ENCODE measurements at places on chromosomes 1 and 21.

- no peak for DNase-seq
Observed at GRCh38 chr1:246726255-246726679, 2.1 kb downstream of the SCCPDH start.

DNA sequence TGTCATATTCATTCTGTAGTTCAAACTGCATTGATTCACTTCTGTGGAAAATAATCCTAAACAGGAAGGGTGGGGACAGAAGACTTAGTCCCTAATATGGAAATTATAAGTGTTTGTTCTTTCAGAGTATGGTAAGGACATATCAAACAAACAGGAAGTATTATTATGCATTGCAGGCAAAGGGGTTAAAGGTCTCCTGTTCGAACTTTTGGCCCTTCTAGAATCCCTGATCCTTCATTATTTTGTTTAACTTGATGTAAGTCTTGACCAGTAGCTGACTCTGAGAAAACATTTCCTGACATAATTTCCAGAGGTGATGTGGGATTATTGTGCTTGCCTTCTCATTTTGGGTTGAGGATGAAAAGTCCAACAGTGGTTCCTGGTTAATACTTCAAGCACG lies 215.4 kb upstream of the ADGRL2 start:
- DNase-seq: no peak

- no peak for DNase-seq
Observed at GRCh38 chr1:40676501-40676900, 11.0 kb upstream of the RIMS3 start.

- no peak for DNase-seq
Observed at GRCh38 chr21:42785666-42786427, 93.5 kb downstream of the WDR4 start.

GRCh38 chr1:117511273-117511672 lies 94.6 kb upstream of the TENT5C start:
- no peak for DNase-seq

GRCh38 chr1:197065559-197065958 lies 1.5 kb downstream of the F13B start:
- no peak for DNase-seq

- DNase-seq: no peak
Observed at GRCh38 chr1:195740862-195741261, 867.4 kb downstream of the KCNT2 start.
